ENCODE measurements at places on chromosomes 11 and 22.

- DNase-seq, result peak; percentile 28
Observed at GRCh38 chr22:46063846-46064227, 86.5 kb upstream of the PPARA start.

- DNase-seq, result no peak
Observed at GRCh38 chr11:128497061-128497775, 90.1 kb downstream of the ETS1 start.

DNA sequence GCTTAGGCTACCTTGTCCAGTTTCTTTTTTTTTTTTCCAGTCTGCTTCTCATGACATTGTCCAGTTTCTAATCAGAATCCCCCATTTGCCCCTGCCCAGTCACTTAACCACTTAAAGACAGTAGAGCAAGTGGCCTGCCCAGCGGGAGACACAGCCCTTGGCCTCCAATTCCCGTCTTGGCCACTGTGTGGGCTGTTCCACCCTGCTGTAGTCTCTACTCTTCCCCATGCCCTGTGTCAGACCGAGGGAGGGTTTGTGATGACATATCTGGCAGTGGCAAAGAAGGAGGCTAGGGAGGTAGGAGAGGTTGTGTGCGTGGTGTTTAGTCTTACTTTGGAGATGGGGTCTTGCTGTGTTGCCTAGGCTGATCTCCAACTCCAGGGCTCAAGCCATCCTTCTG, 11.5 kb downstream of the PPFIA1 start:
- no peak for DNase-seq

- DNase-seq, result no peak
Observed at GRCh38 chr11:31770011-31770700, 41.0 kb downstream of the PAX6 start.

- no peak for DNase-seq
Observed at GRCh38 chr22:40487663-40488249, 117.4 kb downstream of the SGSM3 start.

GRCh38 chr11:42524534-42525227, 787.1 kb upstream of the API5 start:
- peak; percentile 65 for DNase-seq

DNA sequence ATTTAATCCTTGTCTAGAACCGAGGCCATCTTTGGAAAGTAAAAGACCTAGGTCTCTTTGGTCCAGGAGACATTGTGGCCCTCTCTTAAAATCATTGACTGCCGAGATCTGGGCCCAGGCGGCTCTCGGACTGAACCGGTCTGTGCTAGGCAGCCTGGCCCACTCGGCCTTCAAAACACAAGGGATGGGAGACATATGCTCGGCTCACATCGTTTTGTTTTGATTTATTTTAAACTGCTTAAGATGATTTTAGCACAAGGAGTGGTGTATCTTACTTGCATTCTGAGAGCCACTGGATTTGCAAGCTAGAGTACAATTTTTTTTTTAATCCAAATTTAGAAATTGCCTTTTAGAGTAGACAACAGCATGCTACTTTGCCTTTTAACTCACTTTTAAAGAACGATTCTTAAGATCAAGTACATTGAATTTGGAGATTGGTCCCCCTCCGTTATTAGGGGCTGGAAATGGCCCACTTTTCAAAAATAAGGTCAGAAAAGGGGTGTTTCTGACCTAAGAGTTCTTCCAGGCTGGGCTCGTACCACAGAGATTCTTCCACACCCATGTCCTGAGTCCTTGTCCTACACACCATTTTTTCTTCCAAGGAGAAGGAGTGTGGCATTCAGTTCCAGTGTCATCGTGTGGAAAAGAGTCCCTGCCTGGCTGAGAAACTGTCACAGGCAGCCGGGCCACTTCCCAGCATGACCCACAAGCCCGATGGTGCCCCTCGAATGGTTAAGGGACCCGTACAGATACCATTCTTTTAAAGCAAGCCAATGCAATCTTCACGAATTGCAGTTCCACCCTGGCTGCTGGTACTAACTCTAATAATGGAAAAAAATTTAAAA, 80.5 kb upstream of the WNT7B start:
- no peak for DNase-seq

- peak; percentile 78 for DNase-seq
Observed at GRCh38 chr11:12288212-12288930, 89.0 kb upstream of the PARVA start.

DNA sequence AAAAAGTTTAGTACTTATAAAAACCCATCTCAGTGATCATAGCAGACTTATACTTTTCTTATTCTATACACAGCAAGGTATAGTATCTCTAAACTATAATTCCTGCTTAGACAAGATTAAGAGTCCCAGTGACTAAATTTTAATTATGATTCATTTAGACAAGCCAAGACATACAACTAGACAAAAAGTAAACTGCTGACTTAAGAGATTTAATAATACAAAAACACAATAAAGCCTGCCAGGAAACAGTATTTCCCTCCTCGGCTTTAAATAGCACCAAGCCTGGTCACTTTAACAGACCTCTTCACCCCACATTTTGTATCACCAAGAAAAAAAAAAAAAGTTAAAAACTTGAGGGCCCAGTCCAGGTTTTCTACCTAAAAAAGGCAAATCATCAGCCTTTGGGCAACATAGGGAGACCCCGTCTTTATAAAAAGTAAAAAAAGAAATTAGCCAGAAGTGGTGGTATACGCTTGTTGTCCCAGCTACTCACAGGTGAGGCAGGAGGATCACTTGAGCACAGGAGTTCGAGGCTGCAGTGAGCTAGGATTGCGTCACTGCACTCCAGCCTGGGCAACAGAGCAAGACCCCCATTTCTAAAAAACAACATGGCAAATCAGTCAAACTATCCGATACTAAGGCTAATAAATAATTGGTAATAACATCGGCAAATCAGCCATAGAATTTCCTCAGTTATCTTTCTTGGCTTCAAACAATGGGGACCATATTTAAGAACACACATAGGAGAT, 53.8 kb downstream of the SIK3 start:
- no peak for DNase-seq

- no peak for DNase-seq
Observed at GRCh38 chr11:35853971-35854370, 89.9 kb upstream of the LDLRAD3 start.

- no peak for DNase-seq
Observed at GRCh38 chr22:39179841-39180335, 27.4 kb upstream of the CBX7 start.

GRCh38 chr11:114501901-114502300, 57.8 kb downstream of the NXPE1 start:
- no peak for DNase-seq

DNA sequence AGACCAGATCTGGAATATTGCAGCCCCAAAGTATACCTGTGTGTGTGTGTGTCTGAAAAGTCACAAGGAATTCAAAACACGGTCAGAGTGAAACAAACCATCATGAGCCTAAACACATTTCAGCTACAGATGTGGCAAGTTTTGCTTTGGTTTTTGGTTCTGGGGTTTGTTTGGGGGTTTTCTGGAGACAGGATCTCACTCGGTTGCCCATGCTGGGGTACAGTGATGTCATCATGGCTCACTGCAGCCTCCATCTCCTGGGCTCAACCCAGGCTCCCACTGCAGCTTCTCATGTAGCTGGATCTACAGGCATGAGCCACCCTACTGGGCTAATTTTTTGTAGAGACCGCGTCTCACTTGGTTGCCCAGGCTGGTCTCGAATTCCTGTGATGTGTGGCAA, 41.4 kb upstream of the PHF21A start:
- DNase-seq, result no peak

DNA sequence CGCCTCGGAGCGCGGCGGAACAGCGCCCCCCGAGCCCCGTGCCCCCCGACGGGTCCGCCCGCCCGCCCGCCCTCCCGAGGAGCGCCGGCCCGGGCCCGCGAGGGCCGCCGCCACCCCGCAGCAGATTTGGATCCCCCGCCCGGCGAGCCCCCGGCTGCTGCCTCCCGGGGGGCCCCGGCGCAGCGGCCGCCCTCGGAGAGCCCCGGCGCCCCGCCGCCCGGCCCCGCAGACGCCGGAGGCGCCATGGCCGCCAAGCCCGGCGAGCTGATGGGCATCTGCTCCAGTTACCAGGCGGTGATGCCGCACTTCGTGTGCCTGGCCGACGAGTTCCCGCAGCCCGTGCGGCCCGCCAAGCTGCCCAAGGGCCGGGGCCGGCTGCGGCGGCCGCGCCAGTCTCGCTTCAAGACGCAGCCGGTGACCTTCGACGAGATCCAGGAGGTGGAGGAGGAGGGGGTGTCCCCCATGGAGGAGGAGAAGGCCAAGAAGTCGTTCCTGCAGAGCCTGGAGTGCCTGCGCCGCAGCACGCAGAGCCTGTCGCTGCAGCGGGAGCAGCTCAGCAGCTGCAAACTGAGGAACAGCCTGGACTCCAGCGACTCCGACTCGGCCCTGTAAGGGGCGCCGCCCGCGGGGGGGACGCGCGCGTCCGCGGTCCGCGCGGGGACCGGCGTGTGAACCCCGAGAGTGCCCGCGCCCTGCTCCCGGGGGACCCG, 380 bp downstream of the C11orf96 start:
- no peak for DNase-seq

- DNase-seq, result no peak
Observed at GRCh38 chr11:13463779-13464290, 813 bp upstream of the BTBD10 start.

GRCh38 chr22:35212009-35212408, 45.3 kb upstream of the HMGXB4 start:
- no peak for DNase-seq

DNA sequence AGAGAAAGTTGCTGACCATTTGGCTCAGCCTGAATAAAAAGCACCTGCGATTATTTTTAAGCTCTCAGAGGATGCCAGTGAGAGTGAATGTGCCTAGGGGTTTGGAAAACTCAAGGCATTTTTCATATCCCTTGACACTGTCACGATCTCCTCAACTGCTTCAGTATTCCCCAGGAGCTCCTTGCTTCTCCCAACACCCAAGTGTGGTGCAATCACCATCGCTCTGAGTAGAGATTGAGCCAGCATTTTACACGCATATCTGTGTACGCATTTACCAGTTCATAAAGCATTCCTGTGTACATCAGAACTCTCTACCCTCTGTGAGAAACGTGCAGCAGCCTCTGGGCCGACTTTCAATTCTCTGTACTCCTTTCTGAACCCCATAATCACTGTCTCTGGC, 1.3 kb downstream of the SRRD start:
- DNase-seq, result no peak

- no peak for DNase-seq
Observed at GRCh38 chr11:10931761-10932670, 74.2 kb upstream of the ZBED5 start.

DNA sequence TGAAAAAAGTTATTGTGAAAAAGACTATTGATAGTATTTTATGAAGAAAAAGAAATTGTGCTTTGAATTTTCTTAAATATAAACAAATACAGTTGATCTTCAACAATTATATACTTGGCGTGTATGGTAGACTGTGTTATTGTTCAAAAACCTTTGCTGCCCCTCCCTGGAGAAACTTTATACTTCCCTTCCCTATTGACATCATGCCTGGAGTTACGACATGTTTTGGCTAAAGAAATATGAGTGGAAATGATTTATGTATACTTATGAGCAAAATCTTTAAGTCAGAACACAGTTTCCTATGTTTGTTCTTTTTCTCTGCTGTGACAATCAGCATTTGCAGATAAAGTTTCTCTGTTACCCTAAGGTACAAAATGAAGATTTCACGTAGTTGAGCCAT, 243.8 kb downstream of the TMEM135 start:
- DNase-seq, result peak; percentile 38

GRCh38 chr11:47354913-47355282, 2.4 kb upstream of the MYBPC3 start:
- no peak for DNase-seq

DNA sequence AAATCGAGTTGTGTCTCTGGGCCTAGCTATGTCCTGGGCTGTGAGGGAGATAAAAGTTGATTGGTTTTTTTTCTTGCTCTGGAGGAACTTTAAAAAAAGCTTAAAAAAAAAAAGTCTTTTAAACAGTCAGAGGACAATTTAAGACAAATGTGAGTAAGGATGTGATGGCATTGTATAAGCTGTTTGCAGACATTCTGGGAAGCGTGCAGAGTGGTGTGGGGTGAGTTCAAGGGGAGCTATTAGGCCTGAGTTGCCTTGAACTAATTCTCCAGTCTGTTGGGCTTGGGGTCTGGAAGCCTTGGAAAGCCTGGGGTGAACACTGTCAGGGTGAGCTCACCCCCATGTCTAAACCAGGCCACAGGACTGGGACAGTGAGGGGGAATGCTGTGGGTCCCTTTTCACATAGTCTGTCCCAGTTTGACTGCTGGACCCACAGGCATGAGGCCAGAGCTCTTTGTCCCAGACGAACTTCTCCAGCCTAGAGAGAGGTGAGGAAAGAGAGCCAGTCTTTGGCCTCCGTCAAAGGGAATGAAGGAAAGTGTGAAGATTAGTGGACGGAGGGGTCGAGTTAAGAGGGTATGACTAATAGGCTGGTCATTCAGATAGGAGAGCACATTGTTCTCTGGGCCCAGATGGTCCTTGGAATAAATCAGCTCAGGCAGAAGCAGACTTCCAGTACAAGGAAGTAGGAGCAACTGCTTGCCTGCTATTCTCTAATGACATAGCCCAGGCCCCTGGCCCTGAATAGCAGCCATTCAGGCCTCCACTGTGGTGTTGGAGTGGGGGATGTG, 76.4 kb upstream of the NNMT start:
- no peak for DNase-seq

DNA sequence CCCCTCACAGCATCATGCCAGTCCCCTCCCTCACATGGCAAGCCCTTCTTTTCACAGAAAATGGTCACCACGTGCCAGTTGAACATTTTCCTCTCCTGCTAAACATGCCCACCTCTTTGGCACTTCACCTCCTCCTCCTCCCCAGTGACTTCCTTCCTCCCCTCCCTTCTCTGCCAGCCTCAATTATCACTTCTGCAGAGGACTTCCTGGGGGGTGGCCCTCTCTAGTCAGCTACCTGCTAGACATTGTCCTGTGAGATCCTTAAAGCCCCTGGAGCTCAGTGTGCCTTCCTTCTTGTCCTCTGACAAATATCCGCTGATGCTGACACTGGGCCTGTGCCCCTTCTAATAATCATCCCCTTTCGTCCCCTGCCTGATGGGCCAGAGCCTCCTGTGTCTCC, 43.2 kb upstream of the E2F8 start:
- no peak for DNase-seq

DNA sequence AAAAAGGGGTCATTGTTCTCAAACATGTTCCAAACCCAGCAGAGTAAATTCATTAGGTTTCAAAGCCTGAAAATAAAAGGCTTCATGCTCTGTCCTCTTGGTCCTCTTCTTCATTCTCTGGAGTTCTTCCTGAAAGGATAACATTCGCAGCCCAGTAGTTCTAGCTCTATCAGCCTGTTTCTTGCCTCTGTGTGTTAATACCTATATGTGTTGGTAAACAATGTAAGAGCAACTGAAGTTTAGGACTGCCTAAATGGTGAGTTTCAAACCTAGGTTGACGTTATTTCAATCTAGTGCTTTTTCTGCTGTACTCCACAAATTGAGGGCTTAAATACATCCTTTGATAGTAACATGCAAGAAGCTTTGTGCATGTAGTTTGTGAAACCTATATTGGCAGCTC, 9.4 kb downstream of the AASDHPPT start:
- DNase-seq, result no peak

Measured in tibial nerve (tissue), 4 donors.